ENCODE measurements at places on chromosomes 13 and 19.
A peak's percentile ranks its signal among the peaks of the same experiment; 100 is the strongest.

DNA sequence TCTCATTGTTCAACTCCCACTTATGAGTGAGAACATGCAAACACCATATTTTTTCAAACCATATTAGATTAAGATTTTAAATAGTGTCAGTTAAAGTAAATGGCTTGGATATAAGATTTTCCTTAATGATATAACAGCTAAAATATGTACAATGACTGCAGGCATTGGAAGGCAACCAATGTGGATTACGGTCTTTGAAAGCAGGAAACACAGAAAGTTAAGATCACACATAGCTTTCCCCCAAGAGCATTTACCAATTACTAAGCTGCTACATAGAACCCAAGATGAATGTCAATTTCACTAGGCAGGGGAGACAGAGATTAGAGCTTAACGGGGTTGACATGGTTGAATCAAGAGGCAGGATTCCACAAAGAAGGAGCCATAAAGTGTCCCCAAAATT, 173.2 kb upstream of the TRPC4 start:
- no peak for DNase-seq

DNA sequence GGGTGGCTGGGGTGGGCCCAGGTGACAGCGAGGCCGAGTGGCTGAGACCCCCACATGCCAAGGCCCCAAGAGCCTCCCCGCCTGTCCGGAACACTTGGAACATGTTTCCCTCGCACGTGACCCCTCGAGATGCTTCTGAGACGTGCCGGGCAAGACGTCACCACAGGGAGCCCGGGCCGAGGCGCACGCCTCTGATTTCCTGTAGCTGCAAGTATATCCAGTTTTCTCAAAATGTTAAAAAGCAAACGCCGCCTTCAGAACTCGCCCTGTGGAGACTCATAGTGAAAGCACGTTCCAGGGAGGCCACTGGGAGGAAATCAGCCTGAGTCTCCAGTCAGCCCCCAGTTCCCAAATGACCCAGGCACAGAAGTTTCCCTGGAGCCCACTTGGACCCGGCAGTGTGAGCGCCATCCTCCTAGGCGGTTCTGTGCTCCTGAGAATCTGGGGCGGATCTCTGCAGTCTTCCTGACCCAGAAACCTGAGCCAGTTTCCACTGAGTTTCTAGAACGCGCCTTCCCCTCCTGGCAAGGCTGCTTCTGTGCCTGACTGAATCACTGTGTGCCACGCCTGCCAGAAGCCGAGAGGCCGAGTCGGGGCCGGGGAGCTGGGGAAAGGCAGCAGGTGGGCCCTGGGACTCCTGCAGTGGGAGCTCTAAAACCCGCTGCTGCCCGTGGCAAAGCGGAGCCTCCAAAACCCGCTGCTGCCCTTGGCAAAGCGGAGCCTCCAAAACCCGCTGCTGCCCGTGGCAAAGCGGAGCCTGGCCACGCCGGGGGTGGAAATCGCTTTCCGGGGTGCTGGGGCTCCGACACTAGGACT, 179.3 kb downstream of the KDM4B start:
- DNase-seq, result no peak

GRCh38 chr19:3179739-3180293, 1.2 kb downstream of the S1PR4 start:
- DNase-seq, result no peak

DNA sequence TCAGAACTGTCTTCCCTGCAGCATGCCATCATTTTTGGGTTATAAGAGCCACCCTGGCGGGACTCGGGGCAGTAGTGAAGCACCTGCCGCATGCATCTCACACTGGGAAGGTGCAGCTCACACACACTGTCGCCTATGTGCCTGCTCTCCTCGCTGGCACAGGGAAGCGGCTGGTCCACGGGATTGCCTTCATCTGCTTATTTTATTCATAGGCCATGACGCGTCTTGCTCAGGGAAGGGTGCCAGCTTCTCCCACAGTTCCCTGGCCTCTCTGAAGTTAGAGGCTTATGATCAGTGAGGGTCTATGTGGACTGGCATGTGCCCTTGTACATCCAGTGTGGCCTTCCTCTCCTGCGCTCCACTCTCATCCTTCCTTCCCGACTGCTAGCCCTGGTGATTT, 150.0 kb downstream of the KLF12 start:
- no peak for DNase-seq

DNA sequence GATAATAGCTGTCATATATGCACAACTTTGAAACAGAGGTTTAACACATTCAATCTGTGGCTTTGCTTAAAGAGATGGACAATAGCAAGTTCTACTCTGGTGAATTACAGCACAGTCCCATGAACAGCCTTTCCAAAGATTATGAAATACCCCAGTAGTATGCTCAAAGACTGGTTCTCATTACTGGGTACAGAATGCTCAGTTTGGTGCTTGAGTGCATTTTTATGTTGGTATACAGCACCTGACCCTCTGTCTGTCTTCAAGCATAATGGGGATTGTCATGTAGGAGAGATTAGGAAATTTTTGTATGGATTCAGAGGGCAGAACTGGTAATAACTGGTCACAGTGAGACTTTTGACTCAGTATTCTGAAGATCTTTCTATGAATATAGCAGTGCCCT, 7.6 kb downstream of the LMO7 start:
- DNase-seq, result no peak

- no peak for DNase-seq
These were observed 265.9 kb downstream of the MYO16 start for GRCh38 chr13:108895220-108895704.

- no peak for DNase-seq
These were observed 33.0 kb downstream of the GPR12 start for GRCh38 chr13:26727633-26728032.

DNA sequence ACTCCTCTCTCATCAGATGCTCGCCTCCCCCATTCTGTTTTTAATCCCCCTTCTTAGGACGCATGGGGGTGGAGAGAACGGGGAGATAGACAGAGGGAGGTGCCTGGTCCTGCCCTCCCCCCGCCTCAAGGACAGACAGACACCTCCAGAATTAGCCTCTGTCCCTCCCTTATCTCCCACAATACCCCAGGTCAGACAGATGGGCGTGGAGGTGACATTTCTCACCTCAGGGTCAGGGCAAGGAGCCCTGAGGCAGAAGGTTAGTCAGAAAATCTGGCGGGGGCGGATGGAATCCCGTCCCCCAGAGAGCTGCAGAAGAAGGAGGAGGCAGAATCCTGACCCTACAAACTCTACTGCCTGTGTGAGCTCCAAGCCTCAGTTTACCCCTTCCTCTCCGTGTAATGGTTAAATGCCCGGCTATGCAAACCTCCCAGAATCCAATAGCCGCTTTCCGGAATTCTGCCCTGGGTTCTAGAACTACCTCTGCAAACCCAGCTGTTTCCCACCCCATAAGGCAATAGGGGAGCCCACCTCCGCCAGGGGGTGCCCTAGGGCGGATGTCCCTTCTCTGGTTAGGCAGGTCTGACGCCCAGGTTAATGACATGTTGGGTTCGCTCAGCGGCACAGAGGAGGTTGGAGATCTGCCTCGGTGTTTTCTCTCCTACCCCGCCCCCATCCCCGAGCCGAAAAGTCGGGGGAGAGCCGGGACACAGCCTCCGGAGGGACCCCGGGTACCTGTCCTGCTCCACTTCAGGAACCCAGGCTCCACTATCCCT, 900 bp downstream of the PPP1R13L start:
- peak; percentile 58 for DNase-seq

DNA sequence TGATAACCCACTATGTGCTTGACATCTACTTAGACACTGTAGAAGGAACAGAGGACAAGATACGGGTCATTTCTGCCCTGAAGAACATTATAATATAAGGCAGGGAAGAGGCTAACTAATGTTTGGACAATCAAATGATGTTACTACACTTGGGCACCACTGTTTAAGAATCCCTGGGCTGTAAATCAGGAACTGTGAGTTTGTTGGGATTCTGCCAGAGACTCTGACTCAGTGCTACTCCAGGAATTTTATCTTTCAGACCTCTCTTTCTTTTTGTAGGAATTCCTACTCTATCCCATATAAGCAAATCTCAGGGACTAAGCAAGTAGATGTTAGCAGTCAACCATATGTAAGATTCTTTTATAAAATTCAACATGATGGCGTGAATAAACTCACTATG, 3.1 kb upstream of the ZNF471 start:
- no peak for DNase-seq

DNA sequence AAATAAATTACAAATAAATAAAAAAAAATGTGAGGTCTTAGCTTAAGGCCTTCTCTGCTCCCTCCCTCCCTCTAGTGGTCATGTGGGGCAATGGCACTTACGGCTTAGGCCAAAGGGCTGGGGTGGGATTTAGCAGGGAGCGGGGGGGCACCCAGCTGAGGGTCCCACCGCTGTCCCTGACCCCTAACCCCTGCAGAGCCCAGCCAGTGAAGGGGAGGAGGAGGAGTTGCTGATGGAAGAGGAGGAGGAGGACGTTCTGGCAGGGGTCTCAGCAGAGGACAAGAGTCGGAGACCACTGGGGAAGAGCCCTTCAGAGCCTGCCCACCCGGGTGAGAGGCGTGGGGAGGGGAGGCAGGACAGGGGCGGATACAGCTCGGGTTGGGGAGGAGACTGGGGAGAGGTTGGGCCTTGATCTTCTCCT, 9.3 kb downstream of the MPND start:
- DNase-seq, result peak; percentile 64

DNA sequence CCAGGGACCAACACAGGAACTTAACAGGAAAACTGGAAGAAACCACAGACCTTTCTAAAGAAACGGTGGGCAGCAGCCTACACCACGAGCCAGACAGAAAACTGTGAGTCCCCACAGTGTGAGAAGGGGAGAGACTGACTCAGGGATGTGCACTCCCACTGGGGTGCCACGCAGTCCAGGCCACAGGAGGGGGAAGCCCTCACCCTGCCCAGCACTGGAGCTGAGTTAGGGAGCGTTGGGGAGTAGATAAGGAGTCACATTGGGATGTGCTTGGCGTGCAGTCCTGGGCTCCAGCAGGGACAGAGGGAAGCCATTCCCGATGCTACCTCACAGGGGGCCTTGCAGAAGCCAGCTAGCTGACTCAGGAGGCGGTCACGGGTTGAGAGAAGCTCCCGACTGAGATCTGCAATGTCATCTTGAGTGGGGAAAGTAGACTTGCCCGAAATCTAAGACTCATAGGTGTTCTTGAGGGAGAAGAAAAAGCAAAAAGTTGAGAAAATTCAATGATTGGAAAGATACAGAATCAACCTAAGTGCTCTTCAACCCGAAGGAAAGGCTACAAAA, 17.3 kb downstream of the SIGLEC8 start:
- peak; percentile 36 for DNase-seq

DNA sequence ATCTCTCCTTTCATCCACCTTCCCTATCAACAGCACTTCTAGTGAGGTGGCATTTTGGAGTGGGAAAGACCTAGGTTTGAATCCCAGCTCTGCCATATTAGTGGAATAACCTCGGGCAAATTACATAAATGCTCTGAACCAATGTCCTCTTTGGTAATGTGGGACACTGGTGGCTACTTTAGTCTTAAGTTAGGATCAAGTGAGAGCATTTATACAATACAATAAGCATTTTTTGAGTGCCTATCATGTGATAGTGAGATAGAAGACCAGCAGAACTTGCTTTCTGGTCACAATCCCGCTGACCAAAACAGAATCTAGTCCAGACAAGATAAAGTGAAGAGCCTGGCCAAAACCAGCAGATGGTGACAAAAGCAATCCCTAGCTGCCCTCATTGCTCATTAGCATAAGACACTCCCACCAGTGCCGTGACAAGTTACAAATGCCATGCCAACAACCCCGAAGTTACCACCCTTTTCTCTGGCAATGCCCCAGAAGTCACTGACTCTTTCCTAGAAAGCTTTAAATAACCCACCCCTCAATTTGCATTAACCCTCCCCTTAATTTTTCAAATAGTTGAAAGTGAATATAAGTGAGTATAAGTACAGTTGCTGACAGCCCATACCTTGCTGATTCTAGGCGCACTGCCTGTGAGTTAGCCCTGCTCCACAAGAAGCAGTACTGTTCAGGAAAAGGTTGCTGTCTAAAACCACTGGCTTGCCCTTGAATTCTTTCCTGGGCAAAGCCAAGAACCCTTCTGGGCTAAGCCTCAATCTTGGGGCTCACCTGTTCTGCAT, 28.9 kb upstream of the KPNA3 start:
- DNase-seq, result no peak

DNA sequence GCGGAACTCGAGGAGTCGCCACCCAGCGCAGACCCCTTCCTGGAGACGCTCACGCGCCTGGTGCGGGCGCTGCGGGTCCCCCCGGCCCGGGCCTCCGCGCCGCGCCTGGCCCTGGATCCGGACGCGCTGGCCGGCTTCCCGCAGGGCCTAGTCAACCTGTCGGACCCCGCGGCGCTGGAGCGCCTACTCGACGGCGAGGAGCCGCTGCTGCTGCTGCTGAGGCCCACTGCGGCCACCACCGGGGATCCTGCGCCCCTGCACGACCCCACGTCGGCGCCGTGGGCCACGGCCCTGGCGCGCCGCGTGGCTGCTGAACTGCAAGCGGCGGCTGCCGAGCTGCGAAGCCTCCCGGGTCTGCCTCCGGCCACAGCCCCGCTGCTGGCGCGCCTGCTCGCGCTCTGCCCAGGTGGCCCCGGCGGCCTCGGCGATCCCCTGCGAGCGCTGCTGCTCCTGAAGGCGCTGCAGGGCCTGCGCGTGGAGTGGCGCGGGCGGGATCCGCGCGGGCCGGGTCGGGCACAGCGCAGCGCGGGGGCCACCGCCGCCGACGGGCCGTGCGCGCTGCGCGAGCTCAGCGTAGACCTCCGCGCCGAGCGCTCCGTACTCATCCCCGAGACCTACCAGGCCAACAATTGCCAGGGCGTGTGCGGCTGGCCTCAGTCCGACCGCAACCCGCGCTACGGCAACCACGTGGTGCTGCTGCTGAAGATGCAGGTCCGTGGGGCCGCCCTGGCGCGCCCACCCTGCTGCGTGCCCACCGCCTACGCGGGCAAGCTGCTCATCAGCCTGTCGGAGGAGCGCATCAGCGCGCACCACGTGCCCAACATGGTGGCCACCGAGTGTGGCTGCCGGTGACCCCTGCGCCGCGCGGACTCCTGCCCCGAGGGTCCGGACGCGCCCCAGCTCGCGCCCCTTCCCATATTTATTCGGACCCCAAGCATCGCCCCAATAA, 2.3 kb downstream of the AMH start:
- DNase-seq, result no peak

DNA sequence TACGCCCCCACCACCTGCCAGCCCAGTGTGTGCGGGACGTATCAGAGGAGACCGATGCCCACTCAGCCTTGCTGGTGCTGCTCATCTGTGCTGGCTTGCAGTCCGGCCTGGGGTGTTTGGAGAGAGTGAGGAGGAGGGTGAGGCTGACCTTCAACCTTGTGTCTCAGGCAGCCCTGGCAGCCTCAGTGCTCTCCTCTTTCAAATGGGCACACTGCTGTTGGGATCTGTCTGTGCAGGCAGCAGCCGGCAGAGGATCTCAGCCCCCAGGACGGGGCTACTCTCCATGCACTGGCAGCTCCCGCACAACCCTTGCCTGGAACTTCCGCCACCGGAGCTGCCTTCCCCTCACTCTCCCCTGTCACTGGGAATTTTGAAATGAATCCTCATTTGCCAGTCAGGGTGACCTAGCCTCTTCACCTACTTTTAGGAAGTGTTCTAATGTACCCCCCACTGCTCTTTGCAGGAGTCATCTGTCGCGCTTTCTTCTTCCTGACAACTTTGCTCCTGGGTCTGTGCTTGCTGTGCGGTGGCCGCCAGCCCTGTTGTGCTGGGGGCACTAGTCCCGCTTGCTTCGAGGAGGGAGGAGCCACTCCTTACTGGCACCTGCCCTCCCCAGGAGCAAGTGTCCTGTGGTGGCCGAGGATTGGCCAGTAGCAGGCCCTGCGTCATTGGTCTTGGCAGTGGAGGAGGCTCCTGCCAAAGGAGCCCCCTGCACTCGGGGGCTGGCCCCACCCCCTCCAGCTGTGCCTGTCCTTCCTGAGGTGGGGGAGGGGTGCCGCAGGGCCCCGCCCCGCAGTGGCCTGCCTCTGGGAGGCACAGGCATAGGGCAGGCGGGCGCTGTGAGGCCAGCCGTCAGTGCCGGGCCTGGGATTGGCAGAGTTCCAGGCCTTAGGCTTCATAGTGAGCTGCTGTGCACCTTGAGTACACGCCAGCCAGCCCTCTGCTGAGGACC, 53.4 kb downstream of the TSSK6 start:
- peak; percentile 50 for DNase-seq

Measured in CD4-positive, alpha-beta T cell treated with Interleukin-15 for 1 hour (primary cell).